ENCODE measurements at places on chromosomes 5 and 9.

GRCh38 chr9:38298503-38298902 is 94.0 kb upstream of the ALDH1B1 start:
- no peaks in the 10 kb centered on the region for H3K36me3 ChIP-seq
- no peak overlapping the region for H3K4me3 ChIP-seq
- no peaks in the 10 kb centered on the region for H3K27me3 ChIP-seq
- H3K4me1 ChIP-seq = peaks cover 4% of the 10 kb centered on the region
- no peak for DNase-seq

- H3K4me1 ChIP-seq = peaks cover 12% of the 10 kb centered on the region
- no peak overlapping the region for H3K4me3 ChIP-seq
- no peak overlapping the region for H3K27ac ChIP-seq
- H3K36me3 ChIP-seq = no peaks in the 10 kb centered on the region
- no peak for DNase-seq
Observed at GRCh38 chr5:158879993-158880392, 219.7 kb downstream of the EBF1 start.

DNA sequence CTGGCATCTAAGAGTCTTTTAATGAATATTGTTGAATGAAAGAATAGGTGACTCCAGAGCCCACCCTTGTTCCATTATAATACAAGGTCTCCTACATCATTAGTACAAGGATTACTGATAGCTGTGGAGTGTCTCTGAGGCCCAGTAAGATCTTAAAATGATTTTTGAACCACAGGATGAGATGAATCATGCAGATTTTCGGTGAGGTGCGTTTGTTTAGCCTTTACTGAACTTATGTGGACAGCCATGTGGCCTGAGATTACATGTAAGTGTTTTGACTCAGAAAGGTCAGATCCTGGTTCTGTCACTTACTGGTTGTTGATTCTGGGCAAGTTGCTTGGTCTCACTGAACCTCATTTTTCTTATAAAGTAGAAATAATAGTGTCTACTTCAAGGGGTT is 21.6 kb downstream of the NFX1 start:
- H3K27me3 ChIP-seq = no peaks in the 10 kb centered on the region
- H3K4me3 ChIP-seq = no peak overlapping the region
- no peak for DNase-seq
- no peak overlapping the region for H3K27ac ChIP-seq
- H3K4me1 ChIP-seq = no peaks in the 10 kb centered on the region

DNA sequence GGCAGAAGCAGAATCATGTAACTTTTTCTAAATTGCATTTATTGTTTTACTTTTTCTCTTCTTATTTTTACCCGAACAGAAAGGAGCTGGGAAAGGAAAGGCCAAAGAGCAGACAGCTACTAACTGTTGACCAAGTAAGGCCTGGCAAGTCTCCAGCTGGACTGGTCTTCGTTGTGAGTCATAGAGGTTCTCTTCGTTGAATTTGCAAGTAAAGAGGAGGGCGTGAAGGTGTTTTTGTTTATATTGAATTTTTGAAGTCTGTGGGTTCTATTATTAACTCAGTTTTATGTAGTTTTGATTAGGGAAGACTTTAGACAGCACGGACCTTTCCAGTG is 416.5 kb upstream of the CCNH start:
- no peak overlapping the region for H3K27ac ChIP-seq
- H3K4me3 ChIP-seq = no peak overlapping the region
- peaks cover 3% of the 10 kb centered on the region for H3K4me1 ChIP-seq

DNA sequence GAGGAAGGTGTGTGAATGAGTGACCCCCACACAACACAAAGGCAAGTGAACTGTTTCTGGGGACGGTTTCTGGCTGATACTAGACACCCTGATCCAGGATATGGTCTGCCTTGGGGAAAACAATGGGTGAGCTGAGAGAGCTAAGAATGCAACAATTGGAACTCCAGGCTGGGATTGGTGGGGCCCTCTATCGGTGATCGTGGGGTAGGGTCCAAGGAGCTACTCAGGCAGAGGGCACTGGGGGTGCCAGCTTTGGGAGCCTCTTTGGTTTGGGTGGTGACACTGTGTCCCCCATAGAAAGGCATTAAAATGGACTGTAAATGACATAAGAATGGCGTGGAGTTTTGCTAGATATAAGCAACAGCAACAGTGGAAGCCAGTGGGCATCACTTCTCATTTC is 439.1 kb downstream of the DMAC1 start:
- H3K4me3 ChIP-seq = no peak overlapping the region
- no peaks in the 10 kb centered on the region for H3K36me3 ChIP-seq

- H3K27ac ChIP-seq = no peak overlapping the region
- no peaks in the 10 kb centered on the region for H3K27me3 ChIP-seq
- H3K4me1 ChIP-seq = peaks cover 5% of the 10 kb centered on the region
- H3K4me3 ChIP-seq = no peak overlapping the region
- H3K36me3 ChIP-seq = no peaks in the 10 kb centered on the region
Observed at GRCh38 chr9:127197861-127198430, 66.6 kb upstream of the GARNL3 start.

DNA sequence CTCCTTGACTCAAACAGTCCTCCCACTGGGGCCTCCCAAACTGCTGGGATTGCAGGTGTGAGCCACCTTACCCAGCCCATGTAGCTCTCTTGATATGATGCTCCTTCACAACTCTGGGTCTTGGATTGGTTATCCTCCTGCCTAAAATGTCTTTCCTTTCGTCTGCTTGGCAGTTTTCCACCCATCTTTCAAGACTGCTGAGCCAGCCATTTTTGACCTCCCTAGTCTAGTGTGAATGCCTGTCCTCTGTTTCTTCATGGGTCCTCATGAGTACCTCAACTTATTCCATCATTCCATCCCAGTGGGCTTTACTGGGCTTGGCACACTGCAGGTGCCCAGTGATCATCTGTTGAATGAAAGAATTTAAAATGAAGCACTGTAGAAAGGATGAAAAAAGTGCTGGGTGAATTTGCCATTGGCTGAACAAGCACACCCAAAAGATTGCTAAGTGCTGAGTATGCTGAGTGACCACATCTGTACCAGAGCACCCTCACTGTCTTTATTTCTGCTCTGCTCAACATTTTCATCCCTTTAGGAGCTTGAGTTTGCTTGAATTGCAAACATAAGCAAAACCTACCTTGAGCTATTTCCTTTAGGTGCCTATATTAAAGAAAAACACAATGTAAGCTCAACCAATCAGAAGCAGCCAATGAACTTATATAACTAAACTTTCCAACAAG is 84.8 kb upstream of the FAM169A start:
- no peak overlapping the region for H3K27ac ChIP-seq
- DNase-seq = no peak
- H3K4me1 ChIP-seq = no peaks in the 10 kb centered on the region
- H3K36me3 ChIP-seq = no peaks in the 10 kb centered on the region
- no peaks in the 10 kb centered on the region for H3K27me3 ChIP-seq
- H3K4me3 ChIP-seq = no peak overlapping the region

GRCh38 chr9:79889369-79889768 is 317.6 kb downstream of the TLE4 start:
- no peaks in the 10 kb centered on the region for H3K36me3 ChIP-seq
- H3K27ac ChIP-seq = no peak overlapping the region
- peaks cover 1% of the 10 kb centered on the region for H3K4me1 ChIP-seq
- H3K27me3 ChIP-seq = no peaks in the 10 kb centered on the region
- DNase-seq = no peak
- H3K4me3 ChIP-seq = no peak overlapping the region

- H3K27me3 ChIP-seq = no peaks in the 10 kb centered on the region
- DNase-seq = no peak
- H3K4me1 ChIP-seq = no peaks in the 10 kb centered on the region
- H3K4me3 ChIP-seq = no peak overlapping the region
- H3K27ac ChIP-seq = no peak overlapping the region
Observed at GRCh38 chr5:51987669-51988209, 604.5 kb downstream of the ISL1 start.

DNA sequence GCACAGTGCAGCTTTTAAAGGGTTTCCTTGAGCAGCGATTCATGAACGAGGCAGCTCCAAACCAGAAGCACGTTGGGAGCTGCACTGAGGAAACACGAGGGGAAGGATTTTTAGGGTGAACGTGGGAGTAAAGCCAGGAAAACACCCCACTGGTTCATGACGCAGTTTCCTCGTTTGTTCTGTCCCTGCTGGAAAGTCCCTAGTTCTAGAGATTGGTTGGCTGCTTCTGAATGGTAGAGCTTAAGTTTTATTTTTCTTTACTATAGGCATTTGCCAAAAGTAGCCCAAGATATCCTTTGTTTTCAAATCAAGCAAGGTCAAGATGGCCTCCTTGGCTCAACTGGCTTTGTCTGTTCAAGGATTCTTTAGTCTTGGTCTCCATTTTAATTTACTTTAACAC is 116.5 kb upstream of the CACNA1B start:
- no peak overlapping the region for H3K4me3 ChIP-seq
- no peak overlapping the region for H3K27ac ChIP-seq
- no peaks in the 10 kb centered on the region for H3K4me1 ChIP-seq
- DNase-seq = no peak
- no peaks in the 10 kb centered on the region for H3K27me3 ChIP-seq

DNA sequence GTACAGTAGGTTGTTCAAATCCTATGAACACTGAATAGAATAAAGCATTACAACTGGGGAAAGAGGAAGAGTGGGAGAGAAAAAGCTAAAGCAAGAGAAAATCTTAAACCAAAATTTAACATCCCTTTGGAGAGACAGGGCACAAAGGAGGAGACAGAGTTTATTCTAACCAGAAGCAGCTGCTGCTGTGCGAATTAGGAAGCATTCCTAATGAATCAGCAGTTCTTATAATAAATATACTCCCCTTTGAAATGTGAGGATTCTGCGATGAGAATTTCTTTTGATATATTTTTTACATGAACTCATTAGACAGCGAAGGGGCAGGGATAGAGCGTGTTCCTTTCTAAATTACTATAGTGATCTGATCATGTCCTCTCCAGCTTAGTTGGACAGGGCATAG is 233.4 kb downstream of the DENND1A start:
- no peak overlapping the region for H3K4me3 ChIP-seq
- DNase-seq = no peak
- H3K4me1 ChIP-seq = peaks cover 7% of the 10 kb centered on the region
- H3K36me3 ChIP-seq = no peaks in the 10 kb centered on the region
- H3K27me3 ChIP-seq = no peaks in the 10 kb centered on the region
- no peak overlapping the region for H3K27ac ChIP-seq

- H3K27ac ChIP-seq = no peak overlapping the region
- H3K4me1 ChIP-seq = no peaks in the 10 kb centered on the region
- no peak for DNase-seq
- no peaks in the 10 kb centered on the region for H3K27me3 ChIP-seq
- H3K4me3 ChIP-seq = no peak overlapping the region
Observed at GRCh38 chr5:131536211-131536826, 98.7 kb downstream of the RAPGEF6 start.

DNA sequence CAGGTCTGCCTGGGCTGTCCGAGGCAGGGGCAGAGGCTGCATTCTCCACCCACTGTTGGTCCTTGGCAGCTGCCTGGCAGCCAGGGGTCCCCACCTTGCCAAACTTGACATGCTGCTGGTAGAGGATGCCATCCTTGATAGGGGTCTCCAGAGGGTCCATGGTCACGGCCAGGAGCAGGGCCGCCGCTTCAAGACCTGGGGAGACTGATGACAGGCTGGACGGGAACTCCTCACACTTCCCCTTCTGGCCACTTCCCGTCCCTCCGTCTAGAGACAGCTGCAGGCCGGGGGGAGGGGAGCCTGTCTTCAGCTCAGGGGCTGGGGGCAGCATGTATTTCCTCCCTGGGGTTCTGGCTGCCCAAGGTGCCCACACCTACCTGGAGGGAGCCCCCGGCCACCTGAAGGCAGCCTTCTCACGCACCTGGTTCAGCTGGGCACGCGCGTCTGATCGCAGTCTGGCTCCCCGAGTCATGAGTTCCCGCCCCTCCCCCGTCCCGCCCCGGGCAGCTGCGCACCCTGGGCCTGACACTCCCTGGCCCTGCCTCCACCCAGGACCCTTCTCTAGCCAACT is at the start of gene DOK3:
DOK3 (minus strand) TSS at position 446 of the 571 bp plus-strand sequence; CDS start at position 160, 286 bp downstream.
- H3K4me1 ChIP-seq = no peaks in the 10 kb centered on the region
- H3K4me3 ChIP-seq = no peak within 1 kb of the TSS
- H3K36me3 ChIP-seq = no peaks in the 10 kb centered on the region
- H3K27ac ChIP-seq = no peak within 1 kb of the TSS
- no peak for DNase-seq

GRCh38 chr9:2418619-2419018 is 203.0 kb upstream of the VLDLR start:
- H3K4me3 ChIP-seq = no peak overlapping the region
- H3K27ac ChIP-seq = no peak overlapping the region
- no peaks in the 10 kb centered on the region for H3K36me3 ChIP-seq
- peaks cover 23% of the 10 kb centered on the region for H3K4me1 ChIP-seq
- DNase-seq = no peak
- no peaks in the 10 kb centered on the region for H3K27me3 ChIP-seq

DNA sequence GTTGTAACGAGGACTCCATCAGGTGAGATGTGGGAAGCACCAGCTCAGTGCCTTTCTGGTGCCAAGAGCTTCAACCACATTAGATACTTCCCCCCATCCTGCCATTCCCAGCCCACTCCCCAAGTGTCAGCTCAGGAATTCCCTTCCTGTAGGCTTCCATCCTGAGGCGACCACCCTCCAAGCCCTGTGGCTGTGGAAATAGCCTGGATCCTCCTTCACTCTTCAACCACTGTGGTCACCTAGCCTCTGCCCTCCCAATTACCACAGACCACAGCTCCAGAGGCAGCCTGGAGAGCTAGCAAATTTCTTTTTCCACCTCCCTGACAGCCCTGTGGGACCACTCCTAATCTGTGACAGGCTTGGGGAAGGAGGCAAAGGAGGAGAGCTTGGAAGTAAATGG is 219.8 kb upstream of the MAP3K1 start:
- no peak for DNase-seq
- no peak overlapping the region for H3K4me3 ChIP-seq
- H3K27ac ChIP-seq = no peak overlapping the region
- H3K36me3 ChIP-seq = no peaks in the 10 kb centered on the region
- peaks cover 21% of the 10 kb centered on the region for H3K4me1 ChIP-seq

- no peaks in the 10 kb centered on the region for H3K27me3 ChIP-seq
- peak overlapping the region; percentile 42 for H3K27ac ChIP-seq
- peaks cover 13% of the 10 kb centered on the region for H3K36me3 ChIP-seq
- H3K4me1 ChIP-seq = peaks cover 36% of the 10 kb centered on the region
- no peak for DNase-seq
- H3K4me3 ChIP-seq = no peak overlapping the region
Observed at GRCh38 chr9:71901695-71902597, 9.0 kb downstream of the ABHD17B start.

GRCh38 chr9:27688954-27689353 is 115.7 kb upstream of the C9orf72 start:
- H3K36me3 ChIP-seq = no peaks in the 10 kb centered on the region
- H3K4me1 ChIP-seq = peaks cover 16% of the 10 kb centered on the region
- DNase-seq = no peak
- H3K27me3 ChIP-seq = no peaks in the 10 kb centered on the region
- no peak overlapping the region for H3K27ac ChIP-seq

- no peaks in the 10 kb centered on the region for H3K27me3 ChIP-seq
- no peaks in the 10 kb centered on the region for H3K36me3 ChIP-seq
- no peak overlapping the region for H3K4me3 ChIP-seq
- no peaks in the 10 kb centered on the region for H3K4me1 ChIP-seq
Observed at GRCh38 chr5:53166183-53166495, 56.6 kb upstream of the MOCS2 start.

Measured in neural progenitor cell (in vitro differentiated cells).